Fibroblast of upper back skin (primary cell): ENCODE measurements at places on chromosomes 5 and 9.
A peak's percentile ranks its signal among the peaks of the same experiment; 100 is the strongest.

DNA sequence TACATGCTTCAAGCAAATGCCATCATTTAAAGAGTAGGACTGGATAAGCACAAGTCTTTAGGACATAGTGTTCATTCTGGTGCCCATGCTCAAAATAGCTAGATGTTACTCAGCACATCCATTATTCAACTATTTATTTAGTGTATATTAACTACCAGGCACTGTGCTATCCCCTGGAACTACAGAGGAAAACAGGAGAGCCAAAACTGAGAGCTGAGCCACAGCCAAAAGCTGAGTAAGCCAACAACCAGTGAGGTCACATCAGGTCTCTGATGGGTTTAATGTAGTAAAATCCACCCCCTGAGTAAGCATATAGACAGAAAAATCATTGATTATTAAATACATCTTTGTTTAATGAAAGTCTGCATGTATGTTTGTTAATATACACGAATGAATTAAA is 469.3 kb upstream of the DMAC1 start:
- peak; percentile 19 for DNase-seq

DNA sequence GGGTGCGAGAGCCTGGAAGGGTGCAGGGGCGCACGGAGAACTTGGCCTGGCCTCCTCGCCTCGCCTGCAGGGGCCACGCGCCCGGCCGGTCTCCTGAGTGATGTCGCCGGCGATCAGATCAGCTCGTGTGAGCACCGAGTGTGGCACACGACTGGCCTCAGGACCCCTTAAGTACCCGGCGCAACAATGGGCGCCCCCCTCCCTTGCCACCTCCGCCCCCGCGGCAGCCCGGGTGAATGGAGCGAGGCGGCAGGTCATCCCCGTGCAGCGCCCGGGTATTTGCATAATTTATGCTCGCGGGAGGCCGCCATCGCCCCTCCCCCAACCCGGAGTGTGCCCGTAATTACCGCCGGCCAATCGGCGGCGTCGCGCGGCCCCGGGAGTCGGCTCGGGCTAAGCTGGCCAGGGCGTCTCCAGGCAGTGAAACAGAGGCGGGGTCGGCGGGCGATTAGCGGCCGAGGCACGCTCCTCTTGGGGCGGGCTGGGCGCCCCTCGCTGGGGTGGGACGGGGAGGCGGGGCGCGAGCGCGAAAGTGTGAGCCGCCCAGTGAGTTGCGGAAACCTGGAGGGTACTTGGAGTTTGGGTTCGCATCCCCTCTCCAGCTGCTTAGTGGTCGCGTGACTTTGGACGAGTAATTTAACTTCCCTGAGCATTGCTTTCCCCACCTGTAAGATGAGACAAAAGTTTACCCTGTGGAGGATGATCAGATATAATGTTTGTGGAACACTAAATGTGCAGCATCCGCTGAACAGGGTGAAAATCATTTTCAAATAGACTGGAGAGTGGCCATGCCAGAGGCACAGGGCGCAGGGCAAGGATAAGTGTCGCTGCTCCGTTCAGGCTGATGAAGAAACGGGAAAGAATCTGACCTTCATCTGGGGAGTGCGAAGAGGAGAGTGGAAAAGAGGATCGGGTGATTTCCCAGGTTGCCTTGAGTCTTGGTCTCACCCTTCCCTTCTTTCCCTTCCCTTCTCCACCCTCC is at the start of gene NEUROG1:
Gene NEUROG1, minus strand, starts transcription at position 145 of the 982 bp plus-strand sequence. CDS start 274 bp downstream, outside the sequence.
- no peak for DNase-seq

GRCh38 chr9:29325894-29326293 is 1752.6 kb upstream of the C9orf72 start:
- no peak for DNase-seq

DNA sequence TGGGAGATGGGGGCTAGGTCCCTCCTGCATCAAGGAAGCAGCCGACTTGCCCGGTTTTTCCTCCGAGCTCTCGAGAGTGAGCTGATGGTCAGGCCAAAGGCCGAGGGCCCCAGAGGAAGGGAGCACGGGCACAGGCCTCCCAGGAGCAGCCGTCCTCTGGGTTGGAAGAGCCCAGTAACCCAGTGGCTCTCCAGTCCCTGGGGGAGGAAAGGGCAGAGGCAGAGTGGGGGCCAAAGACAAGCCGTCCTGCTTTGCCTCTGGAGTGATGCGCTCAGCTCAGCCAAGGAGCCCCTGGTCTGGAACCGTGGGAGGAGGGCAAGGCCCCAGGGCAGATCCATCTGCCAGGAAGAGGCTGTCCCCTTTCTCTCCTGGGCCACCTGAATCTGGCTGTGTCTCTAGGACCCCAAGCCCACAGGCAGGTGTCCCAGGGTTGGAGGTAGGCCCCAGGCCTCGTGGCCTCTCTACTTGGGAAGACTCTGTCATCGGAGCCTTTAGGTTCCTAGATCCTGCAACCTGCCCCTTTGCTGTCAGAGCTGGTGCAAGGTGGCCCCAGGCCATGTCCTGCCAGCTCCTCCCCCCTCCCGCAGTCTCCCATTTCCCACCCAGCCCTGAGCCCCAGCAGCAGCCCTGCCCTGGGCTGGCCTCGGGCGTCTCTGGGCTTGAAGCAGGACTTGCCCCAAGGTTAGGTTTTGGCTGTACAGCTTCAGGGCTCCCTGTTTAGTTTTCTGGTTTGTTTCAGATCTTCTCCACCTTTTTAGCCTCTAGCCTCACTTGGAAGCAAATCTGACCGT is 224.1 kb downstream of the CACNA1B start:
- no peak for DNase-seq

DNA sequence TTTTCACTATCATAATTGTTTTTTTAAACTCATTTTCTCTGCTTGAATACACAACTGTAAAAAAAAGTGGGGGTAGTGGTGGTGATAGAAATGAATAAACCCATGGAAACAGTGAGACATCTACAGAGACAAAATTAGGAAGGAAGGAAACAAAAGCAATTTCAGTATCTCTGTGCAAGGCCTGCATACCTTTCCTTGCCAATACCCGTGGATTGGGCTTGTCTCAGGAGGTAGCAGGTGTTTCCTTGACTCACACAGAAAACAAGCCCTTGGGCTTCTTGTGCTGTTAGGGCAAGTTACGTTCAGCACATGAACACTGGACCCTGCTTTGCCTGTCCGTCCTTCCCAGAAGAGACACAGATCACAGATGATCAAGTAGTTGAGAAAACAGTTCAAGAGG is 372.2 kb downstream of the ZSWIM6 start:
- DNase-seq: no peak

- no peak for DNase-seq
Observed at GRCh38 chr5:53109056-53109442, 508 bp downstream of the MOCS2 start.

DNA sequence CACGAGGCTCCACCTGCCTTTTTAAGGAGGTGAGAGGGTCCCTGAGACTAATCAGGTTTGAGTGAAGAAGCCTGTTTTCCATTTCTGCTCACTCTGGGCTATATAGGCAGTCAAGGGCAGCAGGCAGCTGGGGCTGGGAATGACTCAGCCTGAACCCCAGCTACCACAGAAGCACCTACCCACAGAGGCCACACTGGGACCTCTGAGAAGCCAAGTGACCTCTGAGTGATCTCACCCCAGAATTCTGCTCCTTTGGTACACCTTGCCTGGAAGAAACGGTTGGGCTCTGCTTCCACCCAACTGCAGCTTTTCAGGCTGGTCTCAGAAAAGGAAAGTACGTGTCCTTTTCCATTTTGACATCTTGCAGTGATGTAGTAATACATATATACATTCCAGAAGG is 6.8 kb downstream of the FAM219A start:
- peak; percentile 31 for DNase-seq

DNA sequence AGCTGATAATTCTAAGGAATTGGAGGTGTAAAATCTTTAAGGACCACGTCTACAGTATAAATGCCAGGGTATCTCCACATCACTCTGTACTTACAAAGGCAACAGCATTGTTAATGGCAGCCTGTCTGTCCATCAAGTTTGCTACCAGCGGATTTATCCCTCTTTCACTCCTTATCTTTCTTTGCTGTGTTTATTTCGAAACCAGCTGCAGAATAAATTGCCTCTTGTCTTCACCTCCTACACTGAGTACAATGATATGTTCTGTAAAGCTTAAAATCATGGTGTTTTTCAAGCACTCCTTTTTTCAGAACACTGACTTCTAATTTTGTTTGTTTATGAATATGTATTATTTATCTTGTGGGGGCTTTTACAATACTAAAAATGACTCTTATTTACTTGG is 1088.1 kb downstream of the NR2F1-AS1 start:
- DNase-seq: no peak

GRCh38 chr9:111029260-111029659 is 9.0 kb downstream of the LPAR1 start:
- no peak for DNase-seq

DNA sequence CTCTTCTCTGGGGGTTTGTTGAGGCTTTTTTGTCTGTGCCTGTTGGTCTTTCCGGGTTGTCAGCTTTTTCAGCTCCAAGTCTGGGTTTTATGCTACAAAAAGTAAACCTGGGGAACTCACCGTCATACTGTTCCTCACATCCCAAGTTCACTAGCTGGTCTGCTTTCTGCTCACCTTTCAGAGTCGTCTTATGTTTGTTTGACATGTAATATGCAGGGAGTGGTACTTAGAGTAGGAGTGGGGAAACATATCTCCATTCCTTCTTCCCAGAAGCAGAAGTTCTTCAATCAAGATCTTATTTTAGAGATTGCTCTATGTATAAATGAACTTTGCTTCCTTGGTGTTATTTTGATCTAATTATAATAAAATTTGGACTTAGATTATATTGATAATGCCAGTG is 41.7 kb upstream of the DHFR start:
- DNase-seq: no peak

DNA sequence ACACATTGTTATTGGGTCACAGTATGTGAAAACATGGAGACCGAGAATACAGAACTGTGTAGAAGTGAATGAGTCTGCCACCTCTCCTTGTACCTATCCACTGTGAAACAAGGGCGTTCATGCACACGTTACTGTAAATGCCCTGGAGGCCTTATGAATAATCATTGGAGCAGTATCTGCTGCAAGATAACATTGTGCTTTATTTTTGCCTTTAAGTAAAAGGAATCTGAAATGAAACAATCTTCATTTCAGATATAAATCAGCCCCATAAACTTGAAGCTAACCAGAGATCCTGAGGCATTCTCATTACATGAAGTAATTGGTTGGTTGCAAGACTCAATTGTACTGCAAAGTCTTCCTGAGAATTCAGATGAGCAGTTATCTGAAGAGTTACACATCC is 419.6 kb downstream of the KDM4C start:
- no peak for DNase-seq

DNA sequence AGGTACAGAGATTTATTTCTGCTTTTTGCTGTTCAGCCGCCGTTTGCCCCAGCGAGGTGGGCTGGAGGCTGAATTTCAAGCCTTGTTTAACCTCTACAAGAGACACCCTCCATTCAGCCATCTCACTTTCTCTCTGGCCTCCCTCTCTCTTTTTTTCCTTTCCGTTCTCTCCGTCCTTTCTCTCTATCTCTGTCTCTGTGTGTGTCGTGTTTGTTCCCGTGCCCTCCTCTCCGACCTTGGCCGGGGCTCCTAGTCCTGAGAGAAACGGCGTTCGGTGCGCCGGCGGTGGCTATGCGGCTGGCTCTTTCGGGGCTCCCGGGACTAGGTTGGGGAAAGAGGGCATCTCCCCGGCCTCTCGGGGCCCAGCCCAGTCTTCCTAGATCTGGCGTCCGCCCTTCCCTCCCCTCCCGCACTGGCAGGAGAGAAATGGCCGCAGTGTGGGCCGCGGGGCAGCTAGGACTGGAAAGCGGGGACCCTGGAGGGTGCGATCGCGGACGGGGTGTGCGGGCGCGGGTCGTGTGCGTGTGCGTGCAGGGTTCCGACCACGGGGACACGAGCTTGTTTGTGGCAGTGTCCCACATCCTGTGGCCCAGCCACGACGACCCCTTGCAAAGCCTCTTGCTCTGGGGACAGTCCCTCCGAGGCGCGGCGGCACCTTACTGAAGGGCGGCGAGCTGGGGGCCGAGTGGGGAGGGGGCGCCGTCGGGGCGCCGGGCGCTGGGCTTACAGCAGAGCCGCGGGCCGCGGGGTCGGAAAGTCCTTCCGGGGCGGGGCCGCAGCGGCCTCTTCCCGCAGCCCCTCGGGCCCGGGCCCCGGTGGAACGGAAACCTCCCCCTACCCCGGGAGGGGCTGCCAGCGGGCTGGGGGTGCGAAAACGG is 5.7 kb downstream of the LHX2 start:
- DNase-seq: no peak

DNA sequence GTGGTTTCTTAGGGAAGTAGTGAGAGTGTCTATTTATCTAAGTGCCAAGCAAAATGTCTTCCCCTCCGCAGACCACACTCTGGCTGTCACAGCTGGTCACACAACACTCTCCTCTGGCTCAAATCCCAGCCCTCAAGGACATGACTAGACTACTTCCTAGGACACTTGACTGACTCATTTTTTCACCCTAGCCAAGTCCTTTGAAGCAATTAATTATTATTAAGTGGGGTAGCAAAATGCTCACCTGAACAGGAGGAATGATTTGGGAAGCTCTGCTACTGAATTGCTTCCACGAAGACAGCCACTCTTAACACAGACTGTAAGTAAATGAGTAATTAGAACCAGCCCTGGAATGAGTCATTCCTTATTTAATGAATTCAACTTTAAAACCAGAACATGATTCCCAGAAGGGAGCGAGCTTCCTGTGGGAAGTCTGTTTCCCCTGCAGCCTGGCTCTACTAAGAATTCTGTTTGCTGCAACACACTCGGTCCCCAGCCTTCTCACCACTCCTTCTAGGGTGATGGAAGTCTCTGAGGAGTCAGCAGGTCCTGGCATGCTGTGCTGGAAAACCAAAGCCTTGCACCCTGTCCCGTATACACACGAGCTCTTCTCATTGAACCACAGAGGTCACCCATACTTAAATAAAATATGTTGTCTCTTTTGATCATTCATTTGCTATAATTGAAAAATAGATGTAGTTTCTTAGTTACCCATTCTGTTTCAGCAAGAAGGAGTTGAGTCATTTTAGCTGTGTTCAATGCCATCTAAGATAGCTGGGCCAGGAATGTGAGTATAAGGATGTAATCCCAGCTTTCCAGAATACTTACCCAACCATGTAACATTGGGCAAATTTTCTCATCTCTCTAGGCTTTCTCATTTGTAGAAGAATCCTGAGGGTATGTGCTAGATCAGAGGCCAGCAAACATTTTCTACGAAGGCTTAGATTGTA is 218.6 kb upstream of the RASEF start:
- peak; percentile 85 for DNase-seq

- DNase-seq: no peak
Observed at GRCh38 chr5:173718469-173718868, 102.0 kb upstream of the BOD1 start.

DNA sequence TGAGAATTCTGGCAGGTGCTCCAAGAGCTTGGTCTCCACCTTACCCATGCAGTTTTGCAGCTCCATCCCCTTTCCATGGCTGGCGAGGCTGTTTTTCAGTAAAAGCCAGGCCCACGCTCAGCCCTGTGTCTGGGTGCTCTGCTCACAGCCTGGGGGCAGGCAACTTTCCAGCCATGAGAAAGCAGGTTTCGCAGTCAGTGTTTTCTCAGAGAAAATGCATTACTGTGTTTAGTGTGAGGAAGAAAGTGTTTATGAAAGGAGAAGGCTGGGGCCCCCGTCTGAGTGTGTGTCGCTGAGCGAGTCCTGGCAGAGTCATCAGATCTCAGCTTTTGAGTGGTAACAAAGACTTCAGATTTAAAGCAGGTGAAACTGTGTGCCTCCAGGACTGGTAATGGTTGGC is 248.1 kb downstream of the IRX1 start:
- no peak for DNase-seq
